ENCODE measurements at places on chromosomes 5 and 9. TPM values are rescaled to one million over a fixed set of nuclear protein-coding genes. Genes with fewer than 3 reads are reported as not detected.

The ORM2 gene
- total RNA-seq = not detected

The OR13C3 gene
- total RNA-seq = not detected

The HTR4 gene
- total RNA-seq = not detected

The YTHDC2 gene
- 28.4 TPM for total RNA-seq

The NEUROG1 gene
- total RNA-seq = not detected

The PDE8B gene
- 4.5 TPM for total RNA-seq

The OGN gene
- total RNA-seq = 1.8 TPM

The HINT1 gene
- total RNA-seq = 211 TPM

The EMB gene
- total RNA-seq = 35.0 TPM

The ADAMTS6 gene
- 0.75 TPM for total RNA-seq

The GMCL2 gene
- total RNA-seq = not detected

The TDRD7 gene
- total RNA-seq = 7.9 TPM

The MPDZ gene
- total RNA-seq = 10.8 TPM

The KCTD16 gene
- not detected for total RNA-seq

The SLC6A3 gene
- not detected for total RNA-seq

The CCL27 gene
- total RNA-seq = 199 TPM

The CATSPER3 gene
- total RNA-seq = 0.59 TPM

The STXBP1 gene
- total RNA-seq = 66.8 TPM

The OLFML2A gene
- 21.2 TPM for total RNA-seq

Data from lower leg skin (tissue), 4 donors.